Right cardiac atrium (tissue), 5 donors: ENCODE measurements at places on chromosomes 13 and 19. TPM values are rescaled to one million over a fixed set of nuclear protein-coding genes. Genes with fewer than 3 reads are reported as not detected.

Gene KCNRG
- 0.27 TPM for polyA plus RNA-seq

Gene CGB5
- not detected for polyA plus RNA-seq

Gene CRLF1
- polyA plus RNA-seq: 79.6 TPM

Gene SWSAP1
- 1.9 TPM for polyA plus RNA-seq

Gene MEIOSIN
- 0.41 TPM for polyA plus RNA-seq

Gene CNFN
- polyA plus RNA-seq: 1.9 TPM

Gene LENG9
- polyA plus RNA-seq: 2.3 TPM

Gene MYO9B
- polyA plus RNA-seq: 30.0 TPM

Gene FAAP24
- polyA plus RNA-seq: 0.72 TPM

Gene OR10H1
- not detected for polyA plus RNA-seq
